Activated naive CD4-positive, alpha-beta T cell (primary cell): ENCODE measurements at places on chromosomes 5 and 9.

GRCh38 chr5:175752826-175753535 lies 95.1 kb downstream of the HRH2 start:
- DNase-seq = no peak

DNA sequence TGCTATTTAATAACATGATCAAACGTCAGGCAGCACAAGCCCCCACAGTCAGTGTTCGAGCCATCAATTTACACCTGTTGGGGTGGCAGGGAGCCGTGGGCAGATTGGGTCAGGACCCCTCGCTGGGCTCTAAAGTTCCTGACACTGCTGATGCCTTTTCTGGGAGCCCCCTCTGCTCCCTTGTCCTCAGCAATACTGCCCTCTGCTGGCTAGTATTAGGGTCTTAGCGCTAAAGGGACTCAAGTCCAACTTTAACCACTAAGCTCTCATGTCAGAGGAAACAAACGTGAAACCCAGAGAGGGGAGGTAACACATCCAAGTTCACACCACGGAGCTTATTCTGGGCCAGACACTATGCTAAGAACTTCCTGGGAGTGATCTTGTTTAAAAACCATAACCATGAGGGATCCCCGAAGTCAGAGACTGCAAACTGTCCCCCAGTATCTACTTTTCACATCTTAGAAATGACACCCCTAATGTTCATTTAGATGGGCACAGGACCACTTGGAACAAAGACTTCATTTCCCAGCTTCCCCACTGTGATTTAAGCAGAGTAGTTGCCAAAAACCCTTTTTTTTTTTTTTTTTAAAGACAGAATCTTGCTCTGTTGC lies 20.4 kb downstream of the ANKS6 start:
- no peak for DNase-seq

GRCh38 chr5:103346162-103346748 lies 87.7 kb downstream of the MACIR start:
- DNase-seq = no peak

GRCh38 chr5:134026521-134027287 lies 21.9 kb upstream of the VDAC1 start:
- peak; percentile 8 for DNase-seq

DNA sequence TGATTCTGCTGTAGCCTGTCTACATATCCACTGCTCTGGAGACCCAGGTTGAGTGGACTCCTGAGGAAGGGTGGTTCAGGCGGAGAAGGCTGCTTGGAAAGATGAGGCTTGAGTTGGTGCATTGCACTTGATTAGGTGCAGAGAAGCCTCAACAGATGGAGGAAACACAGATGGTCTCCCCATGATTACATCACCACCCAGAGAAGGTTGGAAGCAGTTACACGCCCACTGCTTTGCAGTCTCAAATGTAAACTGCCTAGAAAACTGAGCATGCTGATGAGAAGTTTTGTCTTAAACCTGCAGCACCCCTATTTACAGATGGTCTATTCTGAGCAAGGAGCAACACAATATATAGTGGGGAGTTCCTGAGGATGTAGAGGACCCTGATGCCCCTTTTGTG lies 266.6 kb downstream of the PIK3R1 start:
- DNase-seq = no peak

- DNase-seq = no peak
These were observed 3.6 kb upstream of the RAPGEF1 start for GRCh38 chr9:131743501-131743900.

DNA sequence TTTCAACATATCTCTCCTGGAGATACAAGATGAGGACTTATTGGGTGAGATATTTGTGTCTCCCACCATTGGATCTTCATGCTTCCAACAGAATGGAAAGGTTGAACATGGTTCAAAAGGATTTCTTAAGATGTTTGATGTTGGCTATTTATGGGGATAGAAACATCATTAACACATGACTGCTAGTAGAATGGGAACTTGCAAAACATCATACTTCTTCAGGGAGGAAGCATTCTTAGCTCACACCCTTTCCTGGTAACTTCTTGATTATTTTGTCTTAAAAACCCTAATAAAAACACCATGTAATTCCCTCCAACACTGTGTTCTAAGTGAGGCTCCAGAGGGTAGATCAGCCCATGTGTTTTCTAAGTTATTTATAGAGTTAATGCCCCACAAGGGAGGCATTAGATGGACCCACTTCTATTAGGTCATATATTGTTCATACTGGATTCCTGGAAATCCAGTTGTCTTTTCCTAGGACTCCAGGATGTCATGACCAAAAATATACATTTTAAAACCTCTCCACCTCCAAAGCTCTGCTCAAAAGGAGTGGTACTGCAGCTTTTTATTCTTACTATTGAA lies 95.8 kb downstream of the FOXD1 start:
- DNase-seq = no peak

GRCh38 chr9:20658677-20659473 lies 25.2 kb upstream of the FOCAD start:
- no peak for DNase-seq

- DNase-seq = no peak
These were observed 176.6 kb upstream of the SH3GL2 start for GRCh38 chr9:17402309-17402708.

DNA sequence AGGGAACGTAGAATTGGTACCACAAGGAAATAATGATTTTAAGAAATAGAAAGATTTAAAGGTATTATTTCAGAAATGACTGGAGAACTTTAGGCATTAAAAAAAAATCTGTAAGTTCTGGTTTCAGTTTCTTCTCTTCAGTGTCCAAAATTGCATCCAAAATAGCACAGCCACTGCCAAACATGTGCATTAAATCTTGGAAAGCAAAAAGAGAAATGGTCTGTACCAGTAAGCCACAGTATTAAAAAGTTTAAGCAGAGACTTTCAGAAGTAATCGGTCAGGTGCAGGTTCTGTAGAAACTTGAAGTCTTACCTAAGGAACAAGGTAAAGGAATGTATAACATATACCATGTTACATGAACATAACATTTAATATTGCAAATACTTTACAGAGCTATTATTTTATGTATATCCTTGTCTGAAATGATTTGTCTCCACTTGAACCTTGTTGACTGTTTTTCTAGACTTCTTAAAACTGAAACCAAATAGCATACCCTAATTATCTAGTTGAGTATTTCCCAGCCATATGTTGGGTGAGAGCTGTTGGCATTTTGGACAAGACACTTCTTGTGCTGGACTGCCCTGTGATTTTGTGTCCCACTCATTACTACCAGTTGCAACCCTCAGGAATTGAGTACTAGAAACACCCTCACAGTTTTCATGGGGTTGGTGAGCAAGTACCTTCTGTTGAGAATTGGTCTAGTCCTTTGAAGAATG lies 32.1 kb downstream of the NIPBL start:
- no peak for DNase-seq

GRCh38 chr5:160480652-160481051 lies 59.0 kb downstream of the PTTG1 start:
- DNase-seq = no peak

GRCh38 chr5:154316223-154316935 lies 125.8 kb downstream of the GALNT10 start:
- no peak for DNase-seq

GRCh38 chr9:94913550-94913949 lies 187.1 kb downstream of the AOPEP start:
- DNase-seq = no peak

- no peak for DNase-seq
These were observed 251.8 kb upstream of the CDH9 start for GRCh38 chr5:27290172-27290571.

GRCh38 chr5:64649512-64649911 lies 40.8 kb upstream of the SHISAL2B start:
- DNase-seq = no peak

DNA sequence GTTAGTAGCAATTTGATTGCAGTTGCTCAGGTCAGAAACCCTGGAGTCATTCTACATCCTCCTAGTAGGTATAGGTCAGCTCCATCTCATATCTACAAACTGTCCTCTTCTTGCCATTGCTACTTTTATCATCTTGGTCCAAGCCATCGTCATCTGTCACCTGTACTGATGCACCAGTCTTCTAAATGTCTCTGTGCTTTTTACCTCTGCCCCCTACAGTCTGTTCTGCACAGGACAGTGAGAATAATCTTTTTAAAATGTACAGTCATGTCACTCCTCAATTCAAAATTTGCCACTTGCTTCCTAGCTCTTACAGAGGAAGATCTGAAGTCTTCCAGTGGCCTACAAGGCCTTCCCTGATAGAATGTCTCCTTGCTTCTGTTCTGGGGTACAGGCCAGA lies 6.8 kb downstream of the NNT start:
- no peak for DNase-seq

DNA sequence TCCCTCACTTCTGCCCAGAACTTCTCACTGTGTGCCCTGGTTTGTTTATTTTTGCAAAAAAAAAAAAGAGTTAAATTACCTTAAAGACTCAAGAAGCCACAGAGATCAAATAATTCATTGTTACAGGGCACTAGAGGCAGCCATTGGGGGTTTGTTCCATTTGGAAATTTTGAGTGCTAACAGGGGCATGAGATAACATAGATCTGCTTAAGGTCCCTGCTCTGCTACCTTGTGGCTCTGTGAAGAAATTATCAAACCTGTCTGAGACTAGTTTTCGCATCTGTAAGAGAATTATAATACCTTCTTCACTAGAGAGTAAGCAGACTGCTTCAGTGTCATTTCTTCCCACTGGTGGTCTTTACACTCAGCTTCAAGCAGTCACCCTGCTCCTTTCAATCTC lies 394 bp downstream of the TLR4 start:
- DNase-seq = no peak

DNA sequence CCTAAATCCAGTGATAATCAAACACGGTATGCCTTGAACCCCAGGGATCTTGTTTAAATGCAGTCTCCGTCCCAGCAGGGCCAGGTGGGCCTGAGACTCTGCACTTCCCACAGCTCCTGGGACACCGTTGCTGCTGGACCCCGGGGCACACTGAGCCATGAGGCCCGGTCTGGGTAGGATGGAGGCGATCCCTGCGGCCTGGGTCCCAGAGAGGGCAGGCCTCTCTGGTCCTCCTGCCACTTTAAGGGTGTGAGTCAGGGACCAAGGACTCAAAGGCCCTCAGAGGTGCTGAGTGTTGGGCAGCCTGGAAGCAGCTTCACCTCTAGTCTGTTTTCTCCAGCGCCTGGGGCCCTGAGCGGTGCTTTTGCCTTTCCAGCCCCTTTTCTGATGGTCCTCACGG lies 34.1 kb upstream of the SLC9A3 start:
- no peak for DNase-seq

GRCh38 chr5:134175921-134176510 lies 734 bp downstream of the SKP1 start:
- no peak for DNase-seq

GRCh38 chr5:53183880-53184279 lies 74.3 kb upstream of the MOCS2 start:
- DNase-seq = no peak

DNA sequence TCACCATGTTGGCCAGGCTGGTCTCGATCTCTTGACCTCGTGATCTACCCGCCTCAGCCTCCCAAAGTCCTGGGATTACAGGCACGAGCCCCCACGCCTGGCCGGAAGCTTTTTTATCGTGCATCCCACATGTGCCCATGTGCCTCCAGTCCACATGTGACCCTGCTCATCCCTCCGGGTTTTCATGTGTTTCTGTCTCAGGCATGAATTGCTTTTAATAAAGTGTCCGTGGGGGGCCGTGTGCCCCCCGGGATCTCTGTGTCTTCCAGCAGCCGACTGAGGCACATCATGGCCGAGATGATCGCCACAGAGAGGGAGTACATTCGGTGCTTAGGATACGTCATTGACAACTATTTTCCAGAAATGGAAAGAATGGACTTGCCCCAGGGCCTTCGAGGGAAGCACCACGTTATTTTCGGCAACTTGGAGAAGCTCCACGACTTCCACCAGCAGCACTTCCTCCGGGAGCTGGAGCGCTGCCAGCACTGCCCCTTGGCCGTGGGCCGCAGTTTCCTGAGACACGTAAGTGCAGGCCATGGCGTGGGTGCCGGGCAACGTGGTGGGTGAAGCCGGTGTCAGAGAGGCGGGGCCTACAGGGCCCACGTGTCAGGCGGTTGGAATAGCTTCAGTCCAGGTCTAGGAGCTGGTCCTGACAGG lies 22.1 kb upstream of the LRRC14B start:
- no peak for DNase-seq

- DNase-seq = no peak
These were observed 386.8 kb downstream of the FGF10 start for GRCh38 chr5:44002381-44002901.

- DNase-seq = no peak
These were observed 80.3 kb downstream of the EPB41L4A start for GRCh38 chr5:112338681-112339337.

GRCh38 chr9:109846776-109847175 lies 66.8 kb downstream of the PALM2AKAP2 start:
- no peak for DNase-seq

DNA sequence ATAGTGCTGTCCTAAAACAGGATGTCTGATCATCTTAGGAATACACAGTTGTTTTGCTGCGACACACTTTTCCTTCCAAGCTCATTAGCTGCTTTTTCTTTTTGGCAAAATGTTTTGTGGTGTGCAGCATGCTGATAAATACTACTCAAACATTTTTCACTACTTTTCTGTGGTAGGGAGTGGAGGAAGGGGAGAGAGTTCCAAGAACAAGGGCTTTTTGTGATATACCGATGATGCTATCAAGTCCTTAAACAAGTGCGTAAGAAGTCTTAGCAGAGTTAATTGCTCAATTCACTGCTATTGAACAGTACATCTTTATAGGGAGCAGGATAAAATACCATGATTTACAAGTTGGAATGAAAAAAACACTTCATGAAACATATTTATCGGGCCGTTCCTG lies 23.6 kb upstream of the TEK start:
- DNase-seq = no peak
